ENCODE measurements at places on chromosomes 4 and X.

- DNase-seq = no peak
Measured at GRCh38 chrX:119228512-119229252, 7.4 kb upstream of the PGRMC1 start.

DNA sequence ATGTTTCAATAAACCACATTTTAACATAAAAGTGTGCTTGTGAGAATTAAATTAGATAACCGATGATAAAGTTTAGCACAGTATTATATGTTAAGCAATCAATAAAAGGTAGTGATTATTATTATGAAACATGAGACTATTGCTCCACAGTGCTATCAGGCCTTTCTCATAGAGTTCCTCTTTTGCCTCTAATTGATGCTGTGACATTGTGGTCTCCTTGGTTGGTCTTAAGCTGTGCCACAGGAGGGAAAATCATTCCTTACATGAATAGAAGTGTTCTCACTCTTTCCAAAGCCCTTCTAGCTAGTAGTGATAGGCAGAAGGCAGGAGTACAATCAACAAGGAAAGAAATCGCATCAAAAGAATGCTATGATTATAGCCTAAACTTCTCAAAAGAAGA lies 9.2 kb upstream of the PDHA2 start:
- no peak for DNase-seq

DNA sequence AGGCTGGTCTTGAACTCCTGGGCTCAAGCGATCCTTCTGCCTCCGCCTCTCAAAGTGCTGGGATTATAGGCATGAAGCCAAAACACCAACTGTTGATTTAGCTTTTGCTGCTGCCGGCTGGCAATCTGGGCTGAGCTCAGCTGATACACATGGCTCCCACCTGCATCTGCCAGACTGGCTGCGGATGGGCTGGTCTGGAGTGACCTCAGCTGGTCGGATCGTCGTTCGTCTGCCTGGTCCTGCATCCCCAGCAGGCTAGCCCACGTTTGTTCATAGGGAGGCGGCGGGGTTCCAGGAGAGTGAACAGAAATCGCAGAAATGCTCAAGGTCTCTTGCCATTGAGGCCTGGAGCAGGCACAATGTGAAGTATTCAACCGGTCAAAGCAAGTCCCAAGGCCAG lies 74.4 kb upstream of the DDX3X start:
- no peak for DNase-seq

DNA sequence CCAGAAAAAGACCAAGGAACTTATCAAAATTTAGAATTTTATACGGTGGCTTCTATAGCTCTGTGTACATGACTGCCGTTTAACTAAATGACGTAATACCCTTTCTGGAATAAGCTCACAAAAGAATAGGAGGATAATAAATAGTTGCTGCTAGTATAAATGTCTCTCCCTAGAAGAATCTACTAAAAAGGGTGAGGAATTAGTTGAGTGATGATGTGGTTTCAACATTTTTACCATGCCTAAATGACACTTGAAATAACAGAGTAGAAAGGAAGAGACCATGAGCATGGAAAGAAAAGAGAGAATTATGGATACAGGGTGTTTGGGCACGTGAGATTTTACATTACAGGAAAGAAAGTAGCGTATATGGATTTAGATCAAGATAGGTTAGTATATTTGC lies 231.1 kb downstream of the ARAP2 start:
- DNase-seq = no peak

DNA sequence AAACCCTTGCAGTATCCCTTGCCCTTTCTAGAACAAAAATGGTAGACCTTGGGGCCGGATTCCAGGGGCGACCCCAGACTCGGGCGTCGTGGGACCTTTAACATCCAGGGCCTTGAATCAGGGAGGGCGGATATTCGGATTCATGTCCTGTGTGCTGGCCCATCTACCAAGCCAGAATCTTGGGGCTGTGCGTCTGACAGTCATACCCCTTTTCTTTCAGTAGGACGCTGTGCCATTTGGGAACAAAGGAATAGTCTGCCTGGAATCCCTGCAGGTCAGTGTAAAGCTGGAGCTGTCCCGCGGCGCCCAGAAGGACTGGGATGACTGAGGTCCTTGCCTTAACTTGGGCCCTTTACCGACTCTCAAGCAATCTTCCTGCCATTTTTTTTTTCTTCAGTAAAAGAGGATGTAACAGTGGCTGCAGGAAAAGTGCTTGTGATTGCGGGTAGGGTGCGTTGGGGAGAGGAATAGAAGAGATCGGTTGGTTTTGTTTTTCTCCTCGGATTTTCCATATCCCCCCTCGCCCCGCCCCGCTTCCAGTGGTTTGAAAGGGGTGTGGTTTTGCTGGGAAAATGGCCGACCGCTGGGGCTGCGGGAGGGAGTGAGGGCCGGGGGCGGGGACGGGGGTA lies 518 bp downstream of the ARMCX1 start:
- DNase-seq = peak; percentile 72

DNA sequence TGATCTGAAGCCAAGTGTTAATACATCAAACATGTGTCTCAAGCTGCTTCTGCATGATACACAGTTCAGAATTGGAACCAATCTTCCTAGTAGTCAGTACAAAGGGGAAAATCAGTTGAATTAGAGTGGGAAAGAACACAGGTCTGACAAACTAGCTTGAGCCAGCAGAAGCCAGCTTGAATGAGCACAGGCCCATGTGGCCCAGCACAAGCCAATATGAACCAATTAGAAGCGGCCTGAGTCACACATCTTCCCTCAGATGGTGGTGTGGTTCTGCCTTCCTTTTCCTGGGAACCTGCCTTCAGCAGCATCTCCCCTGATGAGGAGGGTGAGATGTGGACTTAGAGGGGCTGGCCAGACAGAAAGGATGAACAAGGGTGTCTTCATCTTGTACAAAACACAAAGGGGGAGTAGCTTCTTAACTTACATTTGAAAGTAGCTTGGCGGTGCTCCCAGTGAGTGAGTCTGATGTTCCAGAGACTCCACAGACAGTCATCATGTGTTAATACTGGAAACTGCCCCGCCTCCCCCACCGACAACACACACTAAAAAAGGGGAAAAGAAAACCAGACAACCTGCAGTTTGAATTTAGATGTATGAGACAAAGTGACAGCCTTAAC lies 72.0 kb downstream of the FRMPD4 start:
- no peak for DNase-seq

- DNase-seq = no peak
Measured at GRCh38 chr4:84606645-84607044, 23.7 kb downstream of the CDS1 start.

GRCh38 chrX:39019056-39019455 lies 217.8 kb downstream of the MID1IP1 start:
- no peak for DNase-seq

- DNase-seq = no peak
Measured at GRCh38 chr4:185112104-185112503, 31.0 kb upstream of the SLC25A4 start.

GRCh38 chrX:103442536-103442901 lies 66.2 kb downstream of the BEX3 start:
- DNase-seq = no peak

GRCh38 chr4:14893713-14894112 lies 108.6 kb upstream of the CPEB2 start:
- DNase-seq = no peak

DNA sequence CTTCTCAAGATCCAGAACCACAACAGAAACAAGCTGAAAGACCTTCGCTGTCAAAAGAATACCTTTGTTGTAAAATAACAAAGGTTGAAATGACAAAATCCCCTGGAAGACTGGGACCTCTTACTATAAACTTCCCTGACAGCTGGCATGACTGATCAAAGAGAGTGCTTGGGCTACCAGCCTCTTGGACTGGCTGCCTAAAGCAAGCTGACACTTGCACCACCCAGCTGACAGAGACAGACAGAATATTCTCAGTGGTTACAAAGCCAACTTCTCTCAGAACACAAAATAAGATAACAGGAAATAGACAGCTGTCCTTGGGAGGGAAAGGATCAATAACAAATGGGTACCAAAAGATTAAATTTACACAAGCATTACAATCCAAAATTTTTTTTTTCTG lies 241.7 kb upstream of the SPOCK3 start:
- peak; percentile 2 for DNase-seq

GRCh38 chr4:85787133-85787532 lies 312.2 kb downstream of the ARHGAP24 start:
- DNase-seq = no peak

DNA sequence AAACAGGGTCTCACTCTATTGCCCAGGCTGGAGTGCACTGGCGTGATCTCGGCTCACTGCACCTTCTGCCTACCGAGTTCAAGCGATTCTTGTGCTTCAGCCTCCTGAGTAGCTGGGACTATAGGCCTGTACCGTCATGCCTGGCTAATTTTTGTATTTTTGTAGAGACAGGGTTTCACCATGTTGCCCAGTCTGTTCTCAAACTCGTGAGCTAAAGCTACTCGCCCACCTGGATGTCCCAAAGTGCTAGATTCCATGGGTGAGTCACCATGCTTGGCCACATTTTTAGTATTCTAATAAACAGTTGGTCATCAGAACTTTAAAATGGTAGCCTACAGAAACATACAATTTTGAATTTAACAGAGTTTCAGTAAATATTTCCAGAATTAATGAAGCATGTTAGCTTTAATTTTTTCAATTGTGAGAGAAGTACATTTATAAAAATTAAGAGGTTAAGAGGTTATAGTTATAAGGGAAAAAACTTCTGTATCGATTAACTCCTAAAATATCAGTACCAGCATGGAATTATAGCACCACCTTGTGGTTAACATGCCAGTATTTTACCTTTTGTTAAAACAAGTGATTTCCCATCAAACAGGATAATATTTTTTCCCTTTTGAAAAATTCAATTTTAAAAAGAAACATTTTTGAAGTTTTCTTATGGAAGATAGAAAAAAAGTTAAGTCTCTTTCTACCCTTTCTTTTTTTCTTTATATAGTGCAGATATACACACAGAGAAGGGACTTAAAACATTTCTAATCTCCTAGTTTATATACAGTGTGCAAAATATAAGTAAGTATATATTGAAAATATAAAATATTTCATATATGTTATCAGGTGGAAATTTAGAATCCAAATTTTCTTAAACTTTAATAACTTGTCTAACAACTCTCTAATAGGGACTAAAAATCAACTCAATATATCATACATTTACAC lies 35.4 kb downstream of the CEP44 start:
- DNase-seq = peak; percentile 40

GRCh38 chrX:79259073-79259689 lies 108.0 kb downstream of the ITM2A start:
- DNase-seq = no peak
